ENCODE measurements at places on chromosomes 7 and 10.

DNA sequence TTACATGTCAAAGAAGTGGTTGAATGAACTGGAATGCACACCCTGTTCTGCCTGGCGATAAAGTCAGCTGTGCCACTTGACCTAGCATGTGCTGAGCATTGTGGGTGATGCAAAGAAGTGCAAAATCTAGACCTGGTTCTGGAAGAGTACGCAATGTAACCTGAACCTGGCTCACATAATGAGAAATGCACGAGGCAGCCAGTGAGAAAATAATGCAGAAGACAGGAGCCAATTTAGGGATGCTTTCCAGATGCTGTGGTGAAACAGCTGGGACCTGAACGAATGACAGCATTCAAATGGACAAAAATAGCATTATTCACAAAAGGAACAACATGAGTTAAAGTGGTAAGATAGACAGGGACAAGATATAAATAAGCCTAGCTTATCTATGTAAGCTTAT is 402.6 kb downstream of the SORCS1 start:
- DNase-seq: no peak

DNA sequence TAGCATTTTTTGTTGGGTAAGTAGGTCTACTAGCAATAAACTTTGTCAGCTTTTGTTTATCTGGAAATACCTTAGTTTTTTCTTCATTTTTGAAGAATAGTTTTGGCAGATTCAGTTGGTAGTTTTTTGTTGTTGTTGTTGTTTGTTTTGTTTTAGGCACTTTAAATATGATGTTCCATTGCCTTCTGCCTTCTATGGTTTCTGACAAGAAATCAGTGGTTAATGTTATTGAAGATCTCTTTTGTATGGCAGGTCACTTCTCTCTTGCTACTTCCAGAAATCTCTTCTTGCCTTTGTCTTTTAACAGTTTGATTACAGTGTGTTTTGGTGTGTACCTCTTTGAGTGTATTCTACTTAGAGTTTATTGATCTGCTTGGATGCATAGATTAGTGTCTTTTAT is 41.8 kb upstream of the ZNF365 start:
- no peak for DNase-seq

- DNase-seq: no peak
Observed at GRCh38 chr7:2483494-2483893, 7.3 kb upstream of the GRIFIN start.

GRCh38 chr10:124305131-124305530 is 113.6 kb downstream of the OAT start:
- DNase-seq: no peak

DNA sequence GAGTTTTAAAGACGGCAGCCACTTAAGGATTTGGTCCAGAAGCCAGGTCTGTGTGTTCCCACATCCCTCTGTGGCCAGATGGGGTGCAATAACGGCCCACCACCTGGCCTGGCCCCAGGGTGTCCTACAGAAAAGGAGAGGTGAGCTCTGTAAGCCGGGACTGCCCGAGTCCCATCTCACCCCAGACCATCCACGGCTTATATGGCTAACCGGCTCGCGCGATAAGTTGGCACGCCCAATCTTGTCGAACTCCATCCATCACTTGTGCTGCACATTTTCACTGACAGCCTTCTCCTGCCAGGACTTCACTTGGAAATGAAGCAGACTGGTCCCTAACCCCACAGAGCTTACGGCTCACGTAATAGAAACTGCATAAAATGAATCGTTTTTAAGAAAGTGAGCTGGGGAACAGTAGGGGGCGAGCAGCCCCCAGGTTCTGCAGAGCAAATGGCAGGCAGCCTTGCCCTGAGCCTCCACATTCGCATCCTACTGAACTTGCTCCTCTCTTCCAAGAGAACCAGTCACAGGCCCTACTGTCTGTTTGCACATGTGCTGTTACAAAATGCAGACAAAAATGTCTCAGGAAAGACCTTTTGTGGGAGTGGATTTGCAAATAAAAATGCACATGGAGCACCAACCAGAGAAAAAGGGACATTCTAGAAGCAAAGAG is 98.2 kb downstream of the TNS3 start:
- peak; percentile 69 for DNase-seq

DNA sequence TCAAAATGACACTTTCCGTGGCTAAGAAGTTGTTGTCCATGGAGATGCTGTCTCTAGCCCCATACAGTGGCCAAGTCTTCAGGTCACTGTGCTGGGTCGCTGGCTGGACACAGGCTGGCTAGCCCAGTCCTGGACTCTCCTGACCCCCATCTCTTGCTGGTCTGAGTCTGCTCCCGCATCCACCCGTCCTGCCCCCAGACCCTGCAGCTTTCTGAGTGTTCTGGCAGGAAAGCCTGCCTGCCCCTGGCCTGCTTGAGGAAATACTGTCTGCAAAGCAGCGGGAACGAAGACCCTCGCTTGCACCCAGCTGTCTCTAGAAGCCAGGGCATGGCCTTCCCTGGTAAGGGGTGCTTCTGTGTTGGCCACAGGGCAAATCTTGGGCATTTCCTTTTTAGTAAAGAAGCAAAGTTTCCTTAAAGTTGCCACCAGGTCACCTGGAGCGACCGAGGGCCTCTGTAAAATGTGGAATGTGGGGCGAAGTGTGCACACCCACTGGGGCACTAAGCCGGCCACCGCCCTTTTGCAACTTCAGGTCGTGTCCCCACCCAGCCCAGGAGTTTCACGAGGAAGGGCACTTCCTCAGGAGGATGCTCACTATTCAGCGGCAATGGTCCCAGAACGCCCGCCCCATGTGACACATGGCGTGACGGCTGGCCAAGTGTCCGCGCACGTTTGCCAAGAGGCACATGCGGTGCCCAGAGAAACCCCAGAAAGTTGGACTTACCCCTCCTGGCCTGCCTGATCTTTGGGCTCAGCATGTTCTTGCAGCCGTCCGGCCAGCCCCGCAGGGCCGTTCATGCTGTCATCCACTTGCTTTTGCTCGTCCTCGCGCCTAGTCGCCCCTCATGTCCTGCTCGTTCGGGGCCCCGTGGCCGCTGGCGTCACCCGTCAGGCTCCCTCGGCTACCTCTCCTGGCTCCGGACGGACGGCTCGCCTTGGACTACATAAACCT is 558 bp downstream of the ARHGAP22 start:
- DNase-seq: no peak

- no peak for DNase-seq
Observed at GRCh38 chr7:2225830-2226229, 6.9 kb downstream of the MAD1L1 start.

DNA sequence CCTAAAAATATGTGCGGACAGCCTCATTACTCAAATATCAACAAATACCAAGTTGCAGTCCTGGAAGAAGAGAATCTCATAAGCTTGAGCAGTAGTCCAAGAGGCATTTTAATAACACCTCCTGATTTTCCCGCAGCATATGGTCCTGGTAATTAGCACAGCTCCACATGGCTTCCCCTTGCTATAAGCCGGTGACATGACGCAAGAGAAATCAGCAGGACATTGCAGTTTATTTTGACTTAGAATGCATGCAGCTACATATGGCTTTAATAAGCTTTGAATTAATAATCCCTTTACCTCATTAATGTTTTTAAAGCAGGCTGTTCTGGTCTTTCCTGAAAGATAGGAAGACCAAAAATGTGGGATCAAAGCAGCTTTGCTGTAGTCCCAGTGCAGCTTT is 137.6 kb downstream of the RAMP3 start:
- DNase-seq: no peak

- DNase-seq: no peak
Observed at GRCh38 chr7:85322252-85322651, 135.4 kb upstream of the SEMA3D start.

DNA sequence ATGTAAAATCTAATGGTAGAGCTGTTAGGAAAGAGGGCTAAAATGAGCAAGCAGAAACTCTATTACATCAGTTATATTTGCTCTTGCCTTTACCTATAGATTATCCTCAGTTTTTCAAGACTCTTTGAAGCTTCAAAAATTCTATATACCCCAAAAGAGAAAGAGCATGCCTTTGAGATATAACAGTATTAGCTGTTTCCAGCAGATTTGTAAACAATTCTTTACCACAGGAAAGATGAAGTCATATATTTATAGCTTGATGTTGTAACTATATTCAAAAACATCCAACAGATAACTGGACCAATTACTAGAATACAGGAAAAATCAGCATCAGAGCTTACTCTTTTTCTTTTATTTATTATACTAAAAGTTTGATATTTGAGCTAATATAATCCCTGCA is 416.2 kb upstream of the TPK1 start:
- no peak for DNase-seq

All from hematopoietic multipotent progenitor cell treated with erythropoietin and hydrocortisone succinate and interleukin-3 and kit ligand, for 4 days (in vitro differentiated cells).